Activated CD8-positive, alpha-beta memory T cell treated with anti-CD3 and anti-CD28 coated beads for 24 hours (primary cell): ENCODE measurements at places on chromosomes 4 and X.

- no peak for DNase-seq
Observed at GRCh38 chr4:6909970-6910339, 329 bp downstream of the TBC1D14 start.

DNA sequence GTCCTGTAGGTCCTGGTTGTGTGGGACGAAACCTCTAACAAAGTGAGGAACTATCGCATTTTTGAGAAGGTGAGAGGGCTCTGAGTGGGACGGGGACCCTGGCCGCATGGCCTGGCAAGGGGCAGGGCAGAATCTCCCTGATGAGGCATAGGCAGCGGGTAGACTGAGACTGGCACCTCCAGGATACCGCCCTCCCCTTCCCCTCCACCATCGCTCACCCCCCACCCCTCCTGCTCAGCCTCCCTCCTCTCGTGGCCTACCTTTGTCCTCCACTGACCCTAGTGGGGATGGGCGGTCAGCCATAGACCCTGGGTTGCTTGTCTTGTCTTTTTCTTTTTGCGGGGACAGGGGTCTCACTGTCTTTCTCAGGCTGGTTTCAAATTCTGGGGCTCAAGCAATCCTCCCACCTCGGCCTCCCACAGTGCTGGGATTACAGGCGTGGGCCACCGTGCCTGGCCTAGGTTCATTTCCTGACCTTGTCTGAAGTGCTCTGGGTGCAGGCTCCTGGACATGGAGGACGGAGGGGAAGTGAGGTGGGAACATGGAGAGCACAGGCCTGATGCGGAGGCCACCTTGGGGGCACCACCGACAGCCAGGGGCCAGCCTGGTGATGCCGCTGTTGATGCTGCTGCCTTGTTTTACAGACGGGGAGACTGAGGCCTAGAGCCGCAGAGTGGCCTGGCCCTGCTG is 10.5 kb upstream of the ADD1 start:
- DNase-seq, result peak; percentile 51

DNA sequence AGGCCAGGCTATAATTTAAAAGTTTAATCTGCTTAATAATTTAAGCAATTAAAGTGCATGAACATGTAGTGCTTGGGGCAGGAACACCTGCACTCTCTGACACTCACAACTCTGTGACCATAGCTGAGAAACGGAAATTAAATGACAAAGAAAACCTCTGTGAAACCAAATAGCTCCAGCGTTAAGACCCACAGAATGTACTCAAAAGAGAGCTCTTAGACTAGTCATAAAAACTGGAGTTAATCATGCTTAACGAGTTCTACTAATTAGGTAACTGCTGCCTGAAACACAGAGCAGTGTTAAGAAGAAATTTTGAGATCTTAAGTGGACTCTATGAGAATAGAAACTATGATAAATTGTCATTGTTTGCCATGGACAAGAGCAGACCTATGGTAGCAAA is 174.4 kb upstream of the SPIN4 start:
- DNase-seq, result no peak

DNA sequence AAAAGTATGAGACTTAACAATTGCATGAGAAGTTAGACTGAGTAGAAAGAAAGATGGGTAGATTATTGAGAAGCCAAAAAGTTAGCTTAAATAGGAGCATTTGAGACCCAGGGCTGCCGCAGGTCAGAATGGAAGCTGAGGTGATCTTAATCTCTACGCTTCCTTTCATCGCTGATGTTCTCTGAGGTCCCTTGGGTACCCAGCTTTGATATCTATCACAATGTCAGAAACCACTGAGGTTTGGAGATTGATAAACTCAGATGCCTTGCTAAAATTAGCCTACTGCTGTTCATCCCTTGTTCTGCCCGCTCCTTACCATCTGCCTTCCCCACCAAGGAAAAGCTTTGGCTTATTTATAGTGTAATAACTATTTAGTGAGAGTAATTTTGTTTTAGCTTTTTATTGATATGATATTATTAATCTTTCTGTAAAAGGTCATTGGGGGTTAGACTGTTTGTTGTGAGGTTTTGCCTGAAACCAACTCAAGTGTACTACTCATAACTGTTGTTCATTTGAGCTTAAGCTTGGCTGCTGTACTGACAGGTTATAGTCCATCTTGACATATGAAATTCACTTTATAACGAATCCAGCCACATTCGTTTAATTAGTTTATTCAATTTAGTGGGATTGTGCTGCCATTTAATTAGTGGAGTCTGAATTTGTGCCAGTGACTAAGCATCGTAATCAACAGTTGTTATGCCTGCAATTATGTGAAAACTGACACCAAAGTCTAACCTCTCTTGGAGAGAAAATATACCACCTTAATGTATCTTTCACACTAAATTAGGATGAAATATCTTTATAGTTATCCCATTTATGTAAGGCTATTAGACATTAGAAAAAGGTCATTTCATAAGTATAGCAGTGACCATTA is 15.1 kb downstream of the MCUB start:
- DNase-seq, result no peak

DNA sequence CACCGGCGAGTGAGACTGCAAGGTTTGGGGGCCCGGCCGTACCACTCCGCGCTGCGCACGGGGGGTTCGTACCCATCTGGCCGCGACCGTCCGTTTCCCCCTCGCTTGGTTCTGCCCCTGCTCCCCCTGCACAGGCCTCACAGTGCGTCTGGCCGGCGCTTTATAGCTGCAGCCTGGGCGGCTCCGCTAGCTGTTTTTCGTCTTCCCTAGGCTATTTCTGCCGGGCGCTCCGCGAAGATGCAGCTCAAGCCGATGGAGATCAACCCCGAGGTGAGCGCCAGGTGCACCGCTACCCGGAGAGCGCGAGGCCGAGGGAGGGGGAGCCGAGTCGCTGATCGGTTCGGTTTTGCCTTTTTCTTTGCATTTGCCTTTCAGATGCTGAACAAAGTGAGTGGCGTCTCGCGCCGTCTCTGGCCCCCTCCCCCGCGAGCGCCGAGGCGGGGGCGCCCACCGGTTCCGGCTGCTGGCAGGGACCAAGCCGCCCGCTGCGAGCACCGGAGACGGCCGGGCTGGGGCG is at the start of gene UCHL1:
Gene UCHL1 (plus strand): TSS at position 189 of the 517 bp plus-strand sequence. CDS start 49 bp downstream, at position 238.
- peak; percentile 59 for DNase-seq
